Glomerular endothelial cell (primary cell): ENCODE measurements at places on chromosomes 12 and 14.

DNA sequence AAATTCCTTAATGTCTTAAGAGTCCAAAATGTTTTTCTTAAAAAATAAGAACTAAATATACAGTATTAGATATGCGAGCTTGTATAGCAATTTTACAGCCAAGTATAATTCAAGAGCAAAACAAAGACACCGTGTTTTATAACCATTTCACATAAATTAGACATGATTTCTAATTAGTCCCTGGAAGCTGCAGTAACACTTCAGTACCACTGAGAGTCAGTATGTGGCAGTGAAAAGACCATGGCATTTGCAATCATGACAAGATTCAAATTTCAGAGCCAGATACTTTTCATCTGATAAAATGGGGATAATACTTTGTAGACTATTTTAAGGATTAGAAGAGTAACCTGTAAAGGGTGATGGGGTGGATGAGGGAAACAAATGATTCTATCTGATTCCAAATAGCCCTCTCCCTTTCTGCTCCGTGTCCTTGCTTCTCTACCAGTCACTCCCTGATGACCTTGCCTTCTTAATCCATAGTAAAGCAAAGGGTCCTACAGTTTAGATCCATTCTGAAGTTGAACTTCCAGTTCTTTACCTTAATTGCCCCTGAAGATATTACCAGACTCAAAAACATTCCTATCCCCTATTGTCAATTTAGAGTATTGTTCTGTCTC is 145.4 kb upstream of the ABCD2 start:
- peak; percentile 1 for DNase-seq

GRCh38 chr12:90023207-90023900 is 314.7 kb upstream of the ATP2B1 start:
- DNase-seq: no peak

- DNase-seq: no peak
Measured at GRCh38 chr14:91326514-91327249, 82.2 kb upstream of the GPR68 start.

GRCh38 chr14:99101855-99102461 is 170.0 kb downstream of the BCL11B start:
- no peak for DNase-seq

- DNase-seq: no peak
Measured at GRCh38 chr12:55712700-55713415, 3.0 kb upstream of the BLOC1S1 start.

- no peak for DNase-seq
Measured at GRCh38 chr14:24913746-24914145, 136.2 kb downstream of the STXBP6 start.

GRCh38 chr12:103929784-103930033 is 501 bp upstream of the HSP90B1 start:
- no peak for DNase-seq

DNA sequence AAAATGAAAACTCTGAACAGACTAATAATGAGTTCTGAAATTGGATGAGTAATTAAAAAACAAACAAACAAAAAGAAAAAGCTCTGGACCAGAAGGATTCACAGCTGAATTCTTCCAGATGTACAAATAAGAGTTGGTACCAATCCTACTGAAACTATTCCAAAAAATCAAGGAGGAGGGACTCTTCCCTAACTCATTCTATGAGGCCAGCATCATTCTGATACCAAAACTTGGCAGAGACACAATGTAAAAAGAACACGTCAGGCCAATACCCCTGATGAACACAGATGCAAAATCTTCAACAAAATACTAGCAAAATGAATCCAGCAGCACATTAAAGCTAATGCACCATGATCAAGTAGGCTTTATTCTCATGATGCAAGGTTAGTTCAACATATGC is 183.9 kb upstream of the CNOT2 start:
- no peak for DNase-seq

GRCh38 chr14:72433511-72433910 is 460.4 kb downstream of the DPF3 start:
- no peak for DNase-seq

- DNase-seq: no peak
Measured at GRCh38 chr14:86672080-86672479, 1142.1 kb downstream of the FLRT2 start.

GRCh38 chr12:4274396-4275015 is 944 bp downstream of the CCND2 start:
- DNase-seq: no peak

DNA sequence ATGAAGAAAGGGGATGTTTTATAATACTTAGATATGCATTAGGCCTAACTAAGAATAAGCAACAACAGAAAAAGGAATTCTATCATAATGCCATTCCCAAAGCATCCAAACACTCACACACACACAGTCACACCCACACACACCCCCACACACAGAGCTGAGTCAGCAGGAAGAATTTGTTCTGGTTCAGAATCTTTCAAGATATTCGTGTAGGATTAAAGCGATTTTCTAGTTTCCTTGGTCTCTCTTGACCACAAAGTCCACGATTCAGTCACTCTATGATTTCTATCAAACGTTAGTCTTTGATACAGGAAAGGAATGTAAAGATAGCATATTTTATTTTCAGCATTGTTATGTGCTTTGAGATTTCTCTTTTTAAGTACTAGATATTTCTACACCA is 382.6 kb upstream of the DCN start:
- no peak for DNase-seq

- DNase-seq: no peak
Measured at GRCh38 chr14:75041613-75042012, 9.7 kb downstream of the MLH3 start.

DNA sequence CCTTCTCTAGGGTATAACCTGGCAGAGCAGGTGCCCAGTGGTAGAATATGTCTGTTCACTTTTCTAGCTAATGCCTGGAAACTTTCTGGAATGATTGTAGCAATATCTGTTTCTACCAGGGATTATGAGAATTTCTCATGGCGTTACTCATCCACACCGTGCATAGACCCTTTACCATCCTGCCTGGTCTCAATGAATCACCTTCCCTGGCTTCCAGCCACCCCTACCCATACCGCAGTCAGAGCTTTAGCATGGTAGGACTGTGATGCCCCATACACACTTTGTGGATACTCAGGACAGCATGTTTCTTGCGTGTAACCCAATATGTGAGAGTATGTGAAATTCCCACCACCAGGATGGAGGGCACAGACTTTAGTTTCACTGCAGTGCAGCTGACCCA is 45.4 kb downstream of the TUNAR start:
- DNase-seq: no peak

GRCh38 chr12:85662207-85662602 is 174.0 kb downstream of the RASSF9 start:
- no peak for DNase-seq

GRCh38 chr12:127811988-127812387 is 455.0 kb upstream of the TMEM132C start:
- no peak for DNase-seq

- no peak for DNase-seq
Measured at GRCh38 chr14:77598366-77599070, 17.9 kb downstream of the SPTLC2 start.

- DNase-seq: no peak
Measured at GRCh38 chr12:77575376-77575919, 255.2 kb upstream of the NAV3 start.

DNA sequence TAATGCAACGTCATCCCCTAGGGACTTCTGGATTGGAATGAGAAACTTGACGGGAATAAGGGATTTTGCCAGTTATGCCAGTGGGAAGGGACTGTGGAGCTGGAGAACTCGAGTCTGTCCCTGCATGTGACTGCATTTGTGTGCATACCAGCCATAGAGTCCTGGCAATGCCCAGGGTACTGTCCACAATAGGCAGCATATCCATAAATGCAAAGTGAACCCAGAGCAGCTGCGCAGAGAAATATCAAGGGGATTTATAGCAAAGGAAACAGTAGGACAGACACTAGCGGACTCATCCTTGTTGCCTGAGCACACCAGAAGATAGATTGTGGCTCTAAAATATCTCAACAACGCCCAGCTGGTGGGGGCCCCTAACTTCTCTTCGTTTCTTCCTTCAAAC is 247.1 kb upstream of the SRRM4 start:
- no peak for DNase-seq

DNA sequence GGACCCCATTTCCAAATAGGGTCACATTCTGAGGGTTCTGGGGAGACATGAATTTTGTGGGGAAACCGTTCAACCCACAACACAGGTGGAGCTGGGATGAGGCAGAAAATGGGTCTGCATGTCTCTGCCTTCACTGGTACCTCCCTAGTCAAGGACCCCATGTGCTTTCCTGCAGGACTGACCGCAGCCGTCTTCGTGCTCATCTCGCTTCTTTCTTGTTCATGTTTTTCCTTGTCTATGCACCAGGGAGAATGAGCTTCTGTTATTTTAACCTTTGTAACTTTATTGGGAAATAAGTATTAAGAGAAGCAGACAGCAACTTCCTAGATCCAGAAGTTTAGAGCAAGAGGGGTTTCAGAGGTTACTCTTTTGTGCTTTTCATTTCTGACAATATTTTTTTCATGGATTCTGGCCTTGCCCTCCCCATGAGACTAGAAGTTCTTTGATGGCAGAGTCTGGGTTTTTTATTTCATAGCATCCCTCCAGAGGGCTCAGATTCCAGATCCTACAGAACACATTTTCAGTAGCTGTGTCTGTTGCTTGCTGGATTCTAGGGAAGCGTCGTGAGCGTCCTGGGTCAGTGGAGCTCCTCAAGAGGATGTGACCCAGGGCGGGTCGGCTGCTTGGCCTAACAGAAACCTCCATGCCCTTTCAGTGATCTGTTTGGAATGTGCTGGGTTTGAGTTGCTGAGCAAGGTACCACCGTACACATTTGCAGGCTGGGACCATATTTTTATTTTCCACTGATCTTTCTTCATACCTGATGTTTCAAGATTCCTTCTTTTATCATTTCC is 104.2 kb downstream of the ADGRD1 start:
- no peak for DNase-seq

DNA sequence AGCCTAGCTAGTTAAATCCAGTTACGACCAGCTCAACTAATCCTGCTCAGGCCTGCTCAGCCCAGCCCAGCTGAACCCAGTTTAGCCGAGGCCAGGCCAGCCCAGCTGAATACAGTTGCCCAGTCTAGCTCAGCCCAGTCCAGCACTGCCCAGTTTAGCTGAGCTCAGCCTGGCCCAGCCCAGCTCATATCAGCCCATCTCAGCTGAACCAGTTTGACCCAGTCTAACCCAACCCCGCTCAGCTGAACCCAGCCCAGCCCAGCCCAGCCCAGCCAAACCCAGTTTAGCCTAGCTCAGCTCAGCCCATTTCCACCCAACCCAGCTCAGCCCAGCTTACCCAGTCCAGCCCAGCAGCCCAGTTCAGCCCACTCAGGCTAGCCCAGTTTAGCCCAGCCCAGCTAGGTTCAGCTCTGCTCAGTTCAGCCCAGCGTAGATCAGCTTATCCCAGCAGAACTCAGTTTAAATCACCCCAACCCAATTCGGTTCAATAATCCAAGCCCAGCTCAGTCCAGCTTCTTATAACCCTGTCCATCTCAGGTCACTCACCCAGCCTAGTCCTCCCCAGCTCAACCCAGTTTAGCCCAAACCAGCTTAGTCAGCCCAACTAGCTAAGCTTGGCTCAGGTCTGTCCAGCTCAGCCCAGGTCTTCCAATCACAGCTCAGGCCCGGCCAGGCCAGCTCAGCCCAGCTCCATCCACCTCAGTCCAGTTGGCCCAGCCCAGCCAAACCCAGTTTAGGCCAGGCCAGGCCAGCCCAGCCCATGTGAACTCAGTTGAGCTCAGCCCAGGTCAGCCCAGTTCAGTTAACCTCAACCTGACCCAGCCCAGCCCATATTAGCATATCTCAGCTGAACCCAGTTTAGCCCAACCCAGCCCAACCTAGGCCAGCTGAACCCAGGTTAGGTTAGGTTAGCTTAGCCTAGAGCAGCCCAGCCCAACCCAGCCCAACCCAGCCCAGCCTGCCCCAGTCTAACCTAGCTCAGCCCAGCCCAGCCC is 76.7 kb downstream of the TMEM121 start:
- no peak for DNase-seq

DNA sequence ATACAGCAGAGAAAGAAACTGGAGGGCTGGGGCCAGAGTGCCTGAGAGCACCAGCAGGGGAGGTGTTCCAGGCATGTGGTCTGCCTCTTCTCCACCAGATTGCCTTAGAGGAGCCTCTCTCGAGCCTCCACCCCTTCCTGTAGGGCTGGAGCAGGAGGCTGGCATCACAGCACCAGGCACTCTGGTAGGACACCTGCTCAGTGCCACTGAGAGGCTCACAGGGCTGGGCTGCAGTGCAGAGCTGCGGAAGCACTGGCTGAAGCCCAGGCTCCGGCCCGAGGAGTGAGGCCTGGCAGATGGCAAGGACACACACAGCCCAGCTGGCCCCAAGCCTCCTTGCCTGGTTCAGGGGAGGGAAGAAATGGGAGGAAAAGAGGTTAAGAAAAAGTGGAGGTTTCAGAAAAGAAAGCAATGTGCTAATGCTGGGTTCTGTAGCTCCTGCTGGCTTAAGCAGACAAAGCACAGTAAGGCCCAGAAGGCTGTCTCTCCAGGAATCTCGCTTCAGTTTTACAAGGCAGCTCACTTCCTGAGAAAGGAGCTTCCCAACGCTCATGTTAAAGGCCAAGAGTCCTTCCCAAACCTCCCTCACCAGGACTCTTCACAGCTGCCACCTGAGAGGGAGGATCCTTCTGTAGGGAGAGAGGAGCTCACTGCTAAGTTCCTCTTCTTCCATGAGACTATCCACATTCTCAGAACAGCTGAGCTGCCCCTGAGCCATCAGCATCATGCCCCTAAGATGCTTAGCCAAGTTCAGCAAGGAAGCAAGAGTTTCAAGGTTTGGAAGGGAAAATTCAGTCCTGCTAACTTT is 23.8 kb downstream of the SPTB start:
- no peak for DNase-seq

DNA sequence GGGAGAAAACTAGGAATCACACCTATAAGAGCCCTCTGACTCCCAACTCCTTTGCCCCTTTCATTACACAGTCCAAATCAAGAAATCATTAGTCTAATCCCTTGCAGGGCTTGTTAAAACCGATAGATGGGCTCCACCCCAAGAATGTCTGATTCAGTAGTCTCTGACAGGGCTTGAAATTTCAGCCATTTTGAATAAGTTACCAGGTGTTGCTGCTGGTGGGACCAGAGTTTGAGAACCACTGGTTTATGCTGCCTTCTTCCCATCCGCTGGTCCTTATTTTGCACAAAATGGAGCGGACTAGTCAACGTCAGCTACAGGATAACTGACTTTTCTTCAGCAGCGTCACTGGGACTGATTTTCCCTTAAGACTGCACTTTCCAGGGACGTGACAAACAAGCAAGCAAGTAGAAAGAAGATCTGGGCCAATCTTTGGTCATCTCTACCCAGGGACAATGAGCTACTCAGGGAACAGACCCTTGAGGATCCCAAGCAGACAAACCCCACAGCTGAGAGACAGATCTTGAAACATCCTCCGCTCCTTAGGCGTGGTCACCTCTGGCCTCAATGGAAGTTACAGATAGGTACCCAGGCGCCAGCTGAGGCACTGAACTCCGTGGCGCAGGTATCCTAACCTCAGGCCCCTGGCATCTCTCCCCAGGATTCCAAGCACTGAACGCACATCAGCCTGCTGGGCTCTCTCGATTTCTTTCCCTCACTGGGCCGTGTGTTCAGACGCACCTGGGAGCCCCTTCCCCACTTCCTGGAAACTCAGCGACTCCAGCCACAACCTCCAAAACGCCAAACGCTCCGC is 900 bp downstream of the KCTD10 start:
- DNase-seq: no peak
